Lung (tissue), 17 donors: ENCODE measurements at places on chromosomes 11 and 22.

DNA sequence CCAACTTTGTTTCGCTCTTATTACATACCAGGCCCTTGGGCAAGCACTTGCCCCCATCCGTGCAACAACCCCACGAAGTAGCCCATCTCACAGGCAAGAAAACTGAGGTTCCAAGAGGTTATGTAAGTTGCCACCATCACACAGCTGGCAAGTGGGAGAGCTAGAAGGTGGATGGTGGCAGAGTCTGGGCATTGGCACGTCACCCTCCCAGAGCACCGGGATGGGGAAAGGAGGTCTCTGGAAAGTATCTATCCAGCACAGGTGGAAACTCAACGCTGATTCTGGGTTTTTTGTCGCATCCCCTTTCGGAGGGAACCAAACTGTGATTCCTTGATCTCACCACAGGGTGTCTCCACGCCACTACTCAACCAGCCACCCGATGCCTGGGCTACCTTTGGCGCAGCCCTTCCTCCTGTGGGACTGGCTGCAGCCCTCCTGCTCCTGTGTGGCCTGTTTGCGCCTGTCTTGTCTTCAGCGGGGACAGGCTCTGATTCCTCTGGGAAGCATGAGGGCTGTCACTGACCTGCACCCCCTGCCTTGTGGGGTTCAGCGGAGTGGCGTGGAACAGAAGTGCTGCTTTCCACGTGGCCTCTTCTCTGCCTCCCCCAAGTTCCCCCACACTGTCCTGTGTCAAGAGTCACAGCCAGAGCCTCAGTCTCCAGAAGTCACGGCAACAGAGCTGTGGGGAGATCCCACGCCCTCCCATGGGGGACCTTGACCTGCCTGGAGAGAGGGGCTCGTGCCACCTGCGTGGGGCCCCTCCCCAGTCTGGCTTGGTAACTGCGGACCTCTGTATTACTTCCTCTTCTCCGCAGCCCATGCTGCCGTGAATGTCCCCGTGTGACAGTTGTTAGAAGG, 34.4 kb upstream of the TRIM29 start:
- peak; percentile 80 for DNase-seq

GRCh38 chr22:25845985-25846745, 104.2 kb downstream of the MYO18B start:
- no peak for DNase-seq

GRCh38 chr22:17086788-17087497, 2.1 kb downstream of the IL17RA start:
- DNase-seq, result no peak

DNA sequence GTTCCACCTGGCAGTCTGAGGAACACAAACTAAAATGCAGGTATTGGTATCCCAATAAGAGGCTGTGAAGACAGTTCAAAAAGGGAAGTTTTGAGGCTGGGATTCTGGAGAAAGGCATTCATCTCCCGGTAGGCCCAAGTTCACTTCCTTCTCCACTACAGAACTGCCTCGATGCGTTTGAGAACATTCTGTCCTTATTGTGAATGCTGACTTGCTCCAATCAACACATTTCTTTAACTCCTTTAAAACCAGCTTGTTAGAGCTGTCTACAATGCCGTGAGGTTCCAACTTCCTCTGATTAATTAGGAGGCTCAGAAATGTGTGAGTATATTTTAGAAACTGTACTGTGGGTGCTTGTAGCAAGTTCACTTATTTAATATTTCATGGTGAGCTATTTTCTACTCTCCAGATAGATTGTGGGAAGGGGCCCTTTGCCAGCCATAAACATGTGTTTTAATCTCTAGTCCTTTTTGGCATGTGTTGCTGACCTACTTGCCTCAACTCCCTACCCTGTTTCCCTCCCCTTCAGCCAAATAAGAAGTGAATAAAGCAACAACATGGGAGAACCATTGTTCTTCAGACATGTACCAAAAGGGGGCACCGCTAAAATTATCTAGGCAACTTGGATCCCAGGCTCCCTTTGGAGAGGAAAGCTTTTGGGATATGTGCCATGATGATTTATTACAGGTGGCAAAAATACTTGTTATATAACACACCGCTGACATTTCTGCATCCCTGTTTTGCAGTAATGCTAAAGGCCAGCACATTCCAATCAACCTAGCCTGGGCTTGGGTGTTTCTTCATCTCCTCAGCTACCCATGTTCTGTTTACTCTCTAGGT, 245.6 kb downstream of the BLID start:
- DNase-seq, result no peak

DNA sequence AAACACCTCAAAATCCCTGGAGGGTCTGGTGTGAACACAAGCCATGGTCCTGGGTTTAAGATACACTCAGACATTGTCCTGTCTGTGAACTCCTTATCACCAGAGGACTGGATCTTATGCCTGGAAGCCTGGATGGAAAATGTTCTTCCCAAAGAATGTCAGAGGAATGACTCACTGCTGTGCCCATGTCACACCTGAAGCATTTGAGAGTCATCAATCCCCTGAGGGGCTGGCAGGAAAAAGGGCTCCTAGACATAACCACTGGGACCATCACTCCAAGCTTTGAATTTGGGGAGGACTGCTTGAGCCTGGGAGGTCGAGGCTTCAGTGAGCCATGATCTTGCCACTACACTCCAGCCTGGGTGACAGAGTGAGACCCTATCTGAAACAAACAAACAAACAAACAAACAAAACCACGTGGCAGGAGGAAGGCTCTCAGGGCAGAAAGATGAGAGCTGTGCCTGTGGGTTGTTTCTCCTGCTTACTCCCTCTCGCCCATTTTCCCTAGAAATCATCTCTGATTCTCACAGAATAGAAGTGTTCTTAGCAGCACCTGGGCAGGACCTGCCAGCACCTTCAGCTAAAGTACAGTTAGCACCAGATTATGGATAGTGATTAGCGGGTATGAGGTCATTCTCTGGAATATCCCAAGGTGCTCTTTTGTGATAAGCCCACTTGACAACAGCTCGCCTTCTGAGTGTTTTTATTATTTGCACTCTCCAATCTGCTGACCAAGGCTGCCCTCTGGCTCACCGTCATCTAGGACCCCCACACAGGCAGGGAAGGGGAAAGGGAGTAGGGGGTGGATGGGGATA, 11.9 kb upstream of the PRG2 start:
- no peak for DNase-seq

DNA sequence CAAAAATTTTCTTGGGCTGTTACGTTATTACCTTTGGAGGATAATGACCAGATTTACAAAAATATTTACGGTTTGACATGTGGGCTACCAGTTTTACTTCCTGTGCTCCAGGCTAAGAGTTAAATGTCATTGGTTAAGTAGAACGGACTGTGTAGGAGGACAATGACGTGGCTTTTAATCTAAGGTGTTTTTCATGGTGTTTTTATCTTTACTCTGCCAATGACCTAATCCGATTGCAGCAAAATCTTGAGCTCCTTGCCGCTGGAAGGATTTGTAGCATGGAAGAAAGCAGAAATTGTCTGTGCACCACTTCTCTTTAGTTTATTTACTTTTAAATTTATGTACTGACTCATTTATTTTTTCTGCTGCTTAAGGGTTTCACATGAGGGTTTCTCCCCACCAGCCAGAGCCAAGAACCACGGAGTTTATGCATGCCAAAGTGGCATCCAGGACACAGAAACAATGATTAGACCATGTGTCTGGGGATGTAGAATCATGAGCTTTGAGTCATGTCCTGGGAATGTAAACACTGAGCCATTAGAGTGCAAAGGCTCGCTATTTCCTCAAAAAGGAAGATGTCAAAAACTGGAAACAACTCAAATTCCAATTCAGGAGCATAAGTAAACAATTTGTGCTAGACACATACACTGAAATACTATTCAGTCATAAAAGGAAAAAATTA, 1.9 kb upstream of the CARD16 start:
- DNase-seq, result peak; percentile 48

- no peak for DNase-seq
Measured at GRCh38 chr11:64382586-64382985, 23.6 kb downstream of the RPS6KA4 start.

DNA sequence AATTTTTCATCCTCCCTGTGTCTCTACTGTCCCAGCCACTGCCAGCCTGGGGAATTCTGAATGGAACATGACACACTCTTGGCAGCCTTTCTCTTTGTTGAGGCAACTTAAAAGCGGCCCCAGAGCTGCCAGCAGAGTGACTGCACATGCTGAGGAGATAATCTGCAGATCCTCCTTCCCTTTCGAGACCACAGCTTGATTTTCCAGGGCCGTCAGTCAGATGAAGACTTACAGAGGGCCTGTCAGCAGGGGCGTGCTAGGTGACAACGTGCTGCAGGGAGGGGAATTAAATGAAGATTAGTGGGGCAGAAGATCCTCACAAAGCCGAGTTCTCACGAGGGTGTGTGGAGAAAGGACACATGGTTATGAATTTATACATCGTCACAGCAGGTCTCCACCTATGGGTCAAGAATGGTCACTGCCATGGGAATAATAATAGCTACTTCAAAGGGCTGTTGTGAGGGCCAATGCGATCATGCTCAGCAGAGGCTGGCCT, 193.5 kb upstream of the PITPNB start:
- peak; percentile 92 for DNase-seq

- DNase-seq, result no peak
Measured at GRCh38 chr11:68598816-68599653, 85.3 kb upstream of the GAL start.

DNA sequence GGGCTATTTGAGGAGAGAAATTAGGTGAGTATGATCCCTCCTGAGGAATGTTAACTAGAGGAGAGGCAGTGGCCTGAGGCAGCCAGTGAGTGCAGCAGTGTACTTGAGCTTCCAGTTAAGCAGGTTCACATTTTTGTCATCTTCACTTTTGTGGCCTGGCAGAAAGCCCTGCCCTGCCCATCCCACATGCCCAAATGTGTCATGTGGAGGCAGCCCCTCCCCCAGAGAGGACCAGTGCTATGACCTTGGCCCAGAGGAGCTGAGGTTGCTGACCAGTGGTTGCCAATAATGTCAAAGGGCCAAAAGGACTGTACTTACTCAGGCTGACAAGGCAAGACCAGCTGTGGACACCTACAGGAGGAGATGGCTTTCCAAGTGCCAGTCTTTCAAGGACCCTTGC, 17.6 kb upstream of the GRK2 start:
- peak; percentile 72 for DNase-seq

DNA sequence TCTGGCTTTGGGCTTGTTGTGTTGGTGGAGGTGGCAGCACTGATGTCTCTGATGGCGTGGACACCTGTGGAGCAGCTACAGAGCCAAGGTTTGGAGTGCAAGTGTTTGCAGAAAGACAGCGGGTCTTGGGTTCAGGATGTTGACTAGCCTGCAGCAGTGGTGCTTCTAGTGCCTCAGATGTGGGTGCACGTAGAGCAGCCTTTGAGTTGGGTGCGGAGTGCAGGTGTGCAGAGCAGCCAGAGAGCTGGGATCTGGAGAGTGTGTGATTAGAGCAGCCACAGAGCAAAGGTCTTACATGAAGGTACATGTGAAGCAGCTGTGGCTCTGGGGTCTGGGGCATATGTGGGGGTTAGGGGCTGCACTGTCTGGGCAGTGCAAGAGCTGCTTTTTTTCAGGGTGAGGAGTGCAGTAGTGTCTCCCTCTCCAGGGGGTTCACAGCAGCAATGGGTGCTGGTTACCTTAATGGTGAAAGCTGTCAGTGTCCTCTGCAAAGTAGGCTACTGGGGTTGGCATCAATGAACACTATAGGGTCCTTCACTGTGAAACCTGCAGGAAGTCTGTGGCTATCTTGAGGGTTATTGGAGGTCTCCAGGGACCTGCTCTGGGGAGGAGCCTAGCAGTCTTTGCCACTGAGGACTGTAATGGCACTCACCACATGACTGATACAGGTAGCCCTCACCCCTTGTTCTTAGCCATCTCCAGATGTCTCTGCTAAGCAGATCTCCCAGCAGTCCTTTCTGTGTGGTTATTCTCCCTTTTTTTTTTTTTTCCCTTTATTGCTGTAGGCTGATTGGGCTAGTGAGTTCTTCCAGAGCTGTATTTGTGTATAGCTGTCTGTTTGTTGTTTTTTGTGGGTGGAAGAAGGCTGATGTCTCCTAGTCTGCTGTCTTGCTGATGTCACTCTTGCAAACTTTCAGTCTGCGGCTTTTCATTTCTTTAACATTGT, 14.3 kb downstream of the BIRC2 start:
- DNase-seq, result no peak

- DNase-seq, result no peak
Measured at GRCh38 chr11:128503245-128503991, 83.9 kb downstream of the ETS1 start.

DNA sequence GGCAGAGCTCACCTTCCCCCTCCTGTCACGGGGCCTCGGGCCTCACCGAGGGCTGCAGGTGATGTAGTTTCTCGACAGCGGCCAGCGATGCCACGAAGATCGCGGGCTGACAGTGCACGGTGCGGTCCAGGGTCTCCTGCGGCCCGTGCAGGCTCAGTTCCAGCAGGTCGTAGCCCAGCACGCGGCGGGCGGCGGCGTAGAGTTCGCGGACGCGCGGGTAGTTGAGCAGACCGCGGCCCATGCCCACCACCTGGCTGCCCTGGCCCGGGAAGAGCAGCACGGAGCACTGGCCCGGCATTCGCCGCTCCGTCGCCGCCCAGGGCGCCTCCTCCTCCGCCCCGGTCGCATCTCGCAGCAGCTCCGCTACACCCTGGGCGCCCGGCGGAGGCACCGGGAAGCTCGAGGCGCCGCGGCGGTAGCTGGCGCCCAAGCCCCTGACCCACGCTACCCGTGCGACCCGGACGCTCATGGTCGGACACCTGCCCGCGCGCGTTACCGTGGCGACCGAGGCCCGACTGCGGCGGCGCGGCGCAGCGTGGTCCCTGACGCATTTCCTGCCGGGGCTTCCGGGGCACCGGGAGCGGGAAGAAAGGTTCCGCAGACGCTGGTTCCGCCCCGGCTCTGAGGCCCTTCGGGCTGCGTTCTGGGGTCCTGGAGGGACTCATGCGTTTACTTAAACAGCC, at the start of gene MCAT:
Gene MCAT (minus strand): TSS at position 519 of the 683 bp plus-strand sequence. CDS start 50 bp downstream, at position 469.
- peak; percentile 84 for DNase-seq

DNA sequence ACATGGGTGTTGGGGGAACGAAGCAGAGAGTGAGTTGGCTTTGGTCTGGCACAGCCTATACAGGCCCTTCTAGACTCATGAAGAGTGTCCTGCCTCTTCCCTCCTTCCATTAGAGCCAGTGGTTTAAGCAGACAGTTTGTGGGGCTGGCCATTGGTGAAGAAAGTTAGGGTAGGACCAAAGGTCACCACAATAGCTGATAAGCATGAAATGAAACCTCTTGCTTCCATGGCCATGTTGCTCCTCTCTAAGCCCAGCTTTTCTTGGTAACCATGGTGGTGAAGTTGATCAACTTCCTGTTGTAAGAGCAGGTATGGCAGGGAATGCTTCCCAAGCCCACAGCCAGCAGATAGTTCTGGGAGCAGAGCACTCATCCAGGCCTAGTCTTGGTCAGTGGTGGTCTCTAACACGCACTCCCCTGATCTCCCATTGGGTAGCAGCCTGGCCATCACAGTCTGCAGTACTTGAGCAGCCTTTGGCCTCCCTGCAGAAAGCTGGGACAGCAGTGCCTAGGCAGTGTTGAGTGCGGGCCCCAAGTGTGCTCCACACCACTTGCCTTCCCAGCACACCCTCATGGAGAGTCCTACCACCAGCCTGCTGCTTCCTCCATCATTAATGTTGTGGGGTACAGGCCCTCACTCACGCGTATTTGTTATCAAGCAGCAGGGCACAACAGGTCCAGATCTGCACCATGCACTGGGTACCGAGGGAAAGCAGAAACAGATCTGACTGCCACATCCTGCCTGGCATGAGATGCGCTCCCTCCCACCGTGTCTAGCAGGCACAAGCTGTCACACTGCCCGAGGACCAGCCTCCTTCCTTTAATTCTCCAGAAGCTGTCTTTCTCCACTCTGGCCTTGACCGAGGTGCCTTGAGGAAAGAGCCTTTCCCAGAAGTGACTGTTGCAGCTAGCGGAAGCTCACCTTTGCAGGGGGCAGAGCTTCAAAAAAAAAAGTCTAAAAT, 65.8 kb upstream of the SUSD2 start:
- no peak for DNase-seq
